ENCODE measurements at places on chromosomes 16 and 17.

GRCh38 chr17:27473748-27474609, 17.7 kb downstream of the KSR1 start:
- DNase-seq = no peak

- DNase-seq = no peak
Observed at GRCh38 chr17:40099619-40100418, 570 bp downstream of the NR1D1 start.

DNA sequence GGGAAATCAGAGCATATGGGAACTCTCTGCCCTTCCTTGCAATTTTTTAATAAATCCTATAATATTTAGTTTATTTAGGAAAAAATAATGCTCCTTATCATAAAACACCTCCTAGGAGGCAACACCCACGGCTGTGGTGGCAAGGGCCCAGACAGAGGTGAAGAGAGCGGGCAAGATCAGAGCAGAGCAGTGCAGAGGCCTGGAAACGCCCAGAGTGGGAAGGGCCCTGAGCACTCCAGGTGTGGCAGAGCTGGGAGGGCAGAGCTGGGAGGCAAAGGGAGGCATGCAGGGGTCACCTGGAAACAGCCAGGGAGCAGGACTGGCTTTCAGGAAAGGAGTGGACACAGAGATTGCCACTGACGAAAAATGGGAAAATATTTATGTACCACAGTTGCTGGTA, 17.3 kb downstream of the FBXO31 start:
- DNase-seq = no peak

DNA sequence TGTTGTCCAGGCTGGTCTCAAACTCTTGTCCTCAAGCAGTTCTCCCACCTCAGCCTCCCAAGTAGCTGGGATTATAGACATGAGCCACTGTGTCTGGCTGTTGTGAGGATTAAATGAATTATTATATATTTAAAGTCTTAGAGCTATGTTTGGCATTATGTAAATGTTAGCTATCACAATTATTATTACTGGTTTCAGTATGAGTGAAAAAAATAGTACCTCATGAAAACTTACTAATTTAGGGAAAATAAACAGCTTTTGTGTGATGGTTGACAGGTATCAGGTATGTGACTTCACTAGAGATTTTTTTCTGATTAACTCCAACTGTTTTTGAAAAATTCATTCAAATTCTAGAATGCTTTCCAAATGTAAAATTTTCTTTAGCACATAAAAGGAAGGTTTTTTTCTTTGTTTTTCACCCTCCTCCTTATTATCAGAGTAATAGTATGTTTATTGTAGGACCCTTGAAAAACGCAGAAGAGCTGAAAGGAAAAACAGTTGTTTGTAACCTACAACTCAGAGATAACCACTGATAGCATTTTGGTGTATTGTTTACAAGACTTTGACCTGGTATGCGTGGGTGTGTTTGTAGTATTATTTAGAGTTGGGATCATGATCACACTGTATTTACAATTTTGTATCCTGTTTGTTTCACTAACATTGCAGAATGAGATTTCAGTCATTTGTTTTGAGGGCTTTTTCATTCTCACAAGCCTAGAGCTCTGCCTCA, 13.2 kb downstream of the NLK start:
- no peak for DNase-seq

DNA sequence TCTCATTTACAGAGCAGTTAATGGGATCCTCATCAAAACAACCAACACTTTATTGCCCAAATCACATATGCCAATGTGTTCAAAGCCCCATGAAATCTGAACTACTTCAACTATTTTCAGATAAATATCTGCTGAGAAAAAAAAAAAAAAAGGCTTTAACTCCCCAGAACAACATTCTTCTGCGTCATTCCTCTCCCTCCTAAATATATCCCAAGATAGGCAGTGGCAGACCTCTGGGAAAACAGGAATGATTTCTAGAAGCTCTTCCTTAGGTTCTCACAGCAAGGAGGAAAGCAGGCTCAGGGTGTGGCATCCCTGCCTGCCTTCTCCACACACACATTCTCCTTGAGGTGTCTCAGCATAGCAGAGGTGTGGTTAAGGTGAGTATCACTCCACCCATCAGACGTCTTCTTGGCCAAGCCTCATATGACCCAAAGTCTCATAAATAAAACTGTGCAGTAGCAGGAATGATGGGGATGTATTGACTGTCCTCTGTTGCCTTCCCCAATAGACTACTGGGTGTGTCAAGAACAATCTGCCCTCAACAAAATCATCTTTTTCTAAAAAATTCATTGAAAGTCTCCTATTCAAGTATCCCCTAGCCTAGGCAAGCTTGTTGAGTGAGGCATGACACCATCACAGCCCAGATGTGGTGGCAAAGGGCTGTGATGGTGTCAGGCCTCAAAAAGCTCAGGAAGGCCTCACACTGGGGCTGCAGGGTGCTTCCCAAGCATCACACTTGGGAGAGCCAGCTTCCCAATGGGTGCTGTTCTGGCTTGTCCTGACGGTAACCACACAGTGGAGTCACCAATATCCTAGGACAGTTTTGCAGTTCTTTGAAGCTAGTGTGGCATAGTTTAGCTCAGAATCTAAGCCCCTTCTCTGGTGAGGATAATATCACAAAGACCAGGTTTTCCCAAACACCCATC, 135.4 kb upstream of the SOX9 start:
- DNase-seq = no peak

DNA sequence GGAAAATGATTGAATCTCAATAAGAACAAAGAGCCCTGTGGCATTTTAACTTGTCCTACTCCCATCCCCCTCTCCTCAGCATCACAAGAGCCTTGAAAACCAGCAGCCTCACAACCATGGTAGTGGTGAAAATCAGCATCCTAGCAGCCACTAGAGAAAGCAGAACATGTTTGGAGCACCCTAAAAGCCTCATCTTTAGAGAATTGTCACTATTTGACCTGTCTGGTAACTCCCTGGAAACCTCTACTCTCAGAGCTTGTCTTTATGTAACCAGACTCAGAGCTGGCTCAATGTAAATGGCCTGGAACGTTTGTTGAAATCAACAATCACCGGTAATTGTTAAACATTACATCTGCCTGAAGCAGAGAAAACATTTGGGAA, 70.8 kb downstream of the MMD start:
- DNase-seq = no peak

DNA sequence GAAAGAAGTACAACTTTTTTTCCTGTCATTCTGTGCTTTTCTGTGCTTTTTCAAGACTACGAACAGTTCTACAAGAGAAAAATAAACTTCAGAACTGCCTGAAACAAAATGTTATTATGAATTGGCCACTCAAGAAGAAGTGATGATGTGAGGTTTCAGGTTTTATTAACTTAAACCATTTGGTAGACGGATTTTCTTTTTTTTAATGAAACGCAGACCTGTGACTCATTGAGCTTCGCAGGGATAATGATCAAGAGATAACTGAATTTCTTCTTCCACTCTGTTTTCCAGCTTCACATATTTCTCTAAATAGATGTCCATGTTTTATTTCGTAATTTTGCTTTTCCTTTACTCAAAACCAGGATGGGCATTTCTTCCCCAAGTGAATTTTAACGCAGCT, 32.7 kb downstream of the AIPL1 start:
- DNase-seq = no peak

GRCh38 chr17:75317671-75318070, 28.4 kb upstream of the SLC25A19 start:
- DNase-seq = no peak

GRCh38 chr17:1050996-1051925, 54.3 kb downstream of the TIMM22 start:
- no peak for DNase-seq

All from GM18507 (cell line).